T follicular helper cell (primary cell): ENCODE measurements at places on chromosomes 4 and X.
A peak's percentile ranks its signal among the peaks of the same experiment; 100 is the strongest.

DNA sequence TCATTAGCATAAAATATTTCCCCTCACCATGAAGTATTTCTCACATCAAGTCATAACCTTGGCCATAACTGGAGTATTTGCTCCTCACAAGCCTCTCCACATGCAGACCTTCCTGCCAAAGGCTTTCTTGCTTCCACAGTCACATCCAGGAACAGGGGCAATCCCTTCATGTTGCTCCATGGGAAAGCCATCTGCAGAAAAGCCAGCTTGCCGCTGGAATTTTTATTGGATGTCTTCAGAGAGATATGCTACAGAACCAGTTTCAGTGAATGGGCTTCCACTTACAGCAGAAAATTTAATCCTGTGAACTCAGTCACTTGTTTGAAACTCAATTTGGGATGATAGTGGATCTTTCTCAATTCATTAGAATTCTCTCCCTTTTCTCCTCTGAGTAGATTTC, 3.2 kb upstream of the CDKN2AIP start:
- no peak for DNase-seq

- DNase-seq, result no peak
Observed at GRCh38 chr4:163063891-163064290, 102.8 kb downstream of the NAF1 start.

DNA sequence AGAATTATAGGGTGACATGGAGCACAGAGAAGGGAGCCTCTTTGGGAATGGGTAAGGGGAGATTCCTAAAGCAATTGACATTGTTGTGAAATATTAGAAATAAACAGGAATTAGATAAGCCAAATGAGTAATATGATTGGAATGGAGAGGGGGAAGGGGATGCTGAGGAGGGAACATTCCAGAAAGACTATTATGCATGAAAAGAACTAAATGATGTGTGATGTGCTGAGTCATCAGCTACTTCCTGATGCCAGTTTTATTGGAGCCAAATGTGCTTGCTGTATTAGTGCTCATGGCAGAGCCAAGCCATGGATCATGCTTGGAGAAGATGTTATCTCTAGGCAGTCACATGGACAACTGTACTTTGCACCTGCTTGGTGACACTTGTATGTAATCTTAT, 189.0 kb upstream of the HCCS start:
- no peak for DNase-seq

- no peak for DNase-seq
Observed at GRCh38 chr4:88226143-88226542, 58.2 kb downstream of the PPM1K start.

DNA sequence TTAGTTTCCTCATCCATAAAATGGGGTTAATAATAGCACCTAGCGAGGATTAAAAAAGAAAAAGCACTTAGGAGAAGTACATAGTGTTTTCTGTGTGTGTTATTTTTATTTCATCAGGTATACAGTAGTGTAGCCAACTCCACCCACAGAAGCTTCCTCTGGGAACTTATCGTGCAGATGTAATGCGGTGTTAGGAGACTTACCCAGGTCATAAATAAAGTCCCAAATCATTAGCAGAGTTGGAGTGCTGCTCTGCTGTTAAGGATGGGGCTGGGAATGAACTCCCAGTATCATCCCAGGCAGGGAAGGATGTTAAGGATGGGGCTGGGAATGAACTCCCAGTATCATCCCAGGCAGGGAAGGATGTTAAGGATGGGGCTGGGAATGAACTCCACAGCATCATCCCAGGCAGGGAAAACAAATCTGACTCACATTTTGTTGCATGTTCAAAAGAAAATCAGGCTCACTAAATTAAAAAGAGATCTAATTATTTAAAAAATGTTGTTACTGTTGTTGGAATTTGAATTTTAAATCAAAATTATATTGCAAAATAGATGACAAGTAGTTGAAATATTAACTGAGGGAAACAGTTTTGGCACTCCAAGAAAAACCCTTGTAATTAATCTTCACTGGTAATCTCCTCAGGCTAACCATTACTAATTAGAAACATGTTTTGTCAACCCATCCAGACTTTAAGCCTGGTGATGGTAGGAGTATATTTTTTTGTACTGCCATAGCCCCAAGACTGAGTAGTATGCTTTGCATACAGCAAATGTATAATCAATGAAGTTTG, 10.2 kb upstream of the SFRP2 start:
- DNase-seq, result no peak

DNA sequence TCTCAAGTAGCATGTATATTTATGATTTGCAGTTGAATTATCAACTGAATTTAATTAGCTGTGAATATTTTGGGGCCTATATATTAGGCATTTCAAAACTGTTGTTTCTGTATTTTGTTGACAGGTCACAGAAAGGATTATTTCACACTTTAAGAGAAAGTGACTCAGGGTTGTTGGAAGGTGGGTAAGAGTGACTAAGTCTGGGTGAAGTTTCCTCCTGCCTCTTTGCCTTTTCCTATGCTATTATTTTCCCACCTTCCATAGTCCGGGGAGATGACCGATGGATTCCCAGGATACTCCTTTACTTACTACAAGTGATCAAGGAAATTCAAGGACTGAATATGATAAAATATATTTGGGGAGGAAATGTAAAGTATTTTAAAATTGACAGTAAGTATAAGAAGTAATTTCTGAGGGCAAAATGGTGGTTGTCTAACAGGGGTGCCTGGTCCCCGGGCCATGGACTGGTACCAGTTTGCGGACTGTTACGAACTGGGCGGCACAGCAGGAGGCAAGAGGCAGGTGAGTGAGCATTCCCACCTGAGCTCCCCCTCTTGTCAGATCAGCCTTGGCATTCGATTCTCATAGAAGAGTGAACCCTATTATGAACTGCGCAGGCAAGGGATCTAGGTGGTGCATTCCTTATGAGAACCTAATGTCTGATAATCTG, 175.5 kb upstream of the GPRIN3 start:
- DNase-seq, result no peak

GRCh38 chr4:6372649-6373525, 99.5 kb downstream of the PPP2R2C start:
- no peak for DNase-seq

- no peak for DNase-seq
Observed at GRCh38 chr4:44861756-44862155, 135.4 kb upstream of the GNPDA2 start.

GRCh38 chr4:147590249-147590920, 26.8 kb upstream of the TMEM184C start:
- DNase-seq, result peak; percentile 10

DNA sequence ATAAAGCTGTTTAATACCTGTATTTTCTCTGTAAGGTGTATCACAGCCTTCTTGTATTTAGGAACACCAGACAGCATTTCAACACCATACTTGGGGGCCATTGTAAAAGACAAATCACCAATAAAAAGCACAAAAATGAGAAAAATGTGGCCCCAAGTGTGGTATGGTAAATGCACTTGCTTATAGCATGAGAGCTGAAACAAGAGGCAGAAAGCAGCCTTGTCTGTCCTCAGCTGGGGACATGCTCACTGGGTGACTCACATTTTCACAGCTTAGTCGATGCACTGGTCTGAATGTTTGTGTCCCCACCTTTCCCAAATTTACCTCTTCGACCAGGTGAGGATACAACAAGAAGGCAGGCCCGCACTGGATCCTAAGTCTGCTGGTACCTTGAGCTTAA, 639.7 kb upstream of the AGA start:
- DNase-seq, result no peak

DNA sequence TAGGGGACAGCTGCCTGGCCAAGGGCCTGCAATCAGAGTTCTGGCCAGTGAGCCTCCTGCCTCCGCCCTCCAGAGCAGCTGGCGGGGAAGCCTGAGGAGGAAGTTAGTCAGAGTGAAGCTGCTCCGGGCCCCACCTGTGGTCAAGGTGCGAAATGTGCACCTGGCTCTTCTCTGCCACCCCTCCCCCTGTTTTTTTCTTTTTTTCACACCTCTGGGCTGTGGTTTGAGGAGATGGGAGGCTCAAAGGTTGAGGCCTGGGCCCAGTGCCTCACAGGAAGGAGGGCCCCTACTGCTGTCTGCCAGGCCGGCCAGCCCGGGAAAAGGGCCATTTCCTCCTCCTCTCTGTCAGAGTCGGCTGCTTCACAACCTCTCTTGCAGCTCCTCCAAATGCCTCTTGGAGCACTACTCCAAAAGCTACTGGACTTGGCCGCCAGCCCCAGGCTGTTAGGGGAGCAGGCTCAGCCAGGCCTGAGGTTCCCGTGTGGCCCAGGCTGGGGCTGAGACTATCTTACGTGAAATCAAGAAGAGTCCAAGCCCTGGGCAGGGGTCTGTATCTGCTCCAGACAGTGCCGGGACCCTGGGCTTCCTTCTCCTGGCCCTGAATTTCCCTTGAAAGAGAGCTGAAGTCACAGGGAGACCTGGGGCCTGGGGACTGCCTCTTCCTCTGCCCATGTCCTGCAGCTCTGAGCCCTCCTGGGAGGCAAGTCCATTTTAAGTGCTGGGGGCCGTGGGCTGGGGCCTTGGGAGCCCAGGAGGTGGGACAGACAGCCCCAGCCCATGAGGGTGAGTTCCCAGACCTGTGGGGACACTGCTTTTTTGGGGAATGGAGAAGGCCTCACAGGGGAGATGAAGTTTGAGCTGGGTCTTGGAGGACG, 4.5 kb upstream of the CXCR3 start:
- peak; percentile 48 for DNase-seq

DNA sequence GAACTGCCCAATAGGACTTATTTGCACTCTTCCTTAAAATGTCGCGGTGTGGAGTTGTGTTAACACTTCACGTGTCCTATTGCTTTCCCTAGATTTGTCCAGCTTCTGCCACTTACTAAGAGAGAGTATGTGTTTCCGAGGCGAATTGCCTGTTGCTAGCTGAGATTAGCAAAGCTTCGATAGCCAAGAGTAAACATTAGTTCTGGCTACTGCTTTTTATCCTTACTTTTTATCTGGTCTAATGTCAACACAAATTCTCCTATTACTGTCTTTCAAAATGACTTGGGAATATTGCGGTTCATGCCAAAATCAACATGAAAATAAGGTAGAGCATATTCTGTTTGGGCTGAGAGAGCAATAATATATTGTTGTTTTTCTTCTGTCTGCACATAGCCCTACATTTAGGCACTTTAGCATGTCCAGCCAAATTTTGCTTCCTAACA, 90.4 kb upstream of the VEGFC start:
- no peak for DNase-seq

DNA sequence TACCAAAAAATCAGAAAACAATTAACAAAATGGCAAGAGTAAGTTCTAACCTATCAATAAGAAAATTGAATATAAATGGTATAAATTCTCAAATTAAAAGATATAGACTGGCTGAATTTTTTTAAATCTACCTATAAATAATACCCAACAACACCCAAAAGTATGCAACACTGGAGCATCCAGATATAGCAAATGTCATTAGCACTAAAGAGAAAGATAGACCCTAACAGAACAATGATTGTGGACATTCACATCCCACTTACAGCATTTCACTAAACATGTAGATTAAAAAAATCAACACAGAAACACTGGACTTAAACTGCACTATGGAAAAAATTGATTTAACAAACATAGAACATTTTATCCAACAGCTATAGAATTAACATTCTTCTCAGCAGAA, 673.0 kb upstream of the GRID2 start:
- DNase-seq, result no peak

DNA sequence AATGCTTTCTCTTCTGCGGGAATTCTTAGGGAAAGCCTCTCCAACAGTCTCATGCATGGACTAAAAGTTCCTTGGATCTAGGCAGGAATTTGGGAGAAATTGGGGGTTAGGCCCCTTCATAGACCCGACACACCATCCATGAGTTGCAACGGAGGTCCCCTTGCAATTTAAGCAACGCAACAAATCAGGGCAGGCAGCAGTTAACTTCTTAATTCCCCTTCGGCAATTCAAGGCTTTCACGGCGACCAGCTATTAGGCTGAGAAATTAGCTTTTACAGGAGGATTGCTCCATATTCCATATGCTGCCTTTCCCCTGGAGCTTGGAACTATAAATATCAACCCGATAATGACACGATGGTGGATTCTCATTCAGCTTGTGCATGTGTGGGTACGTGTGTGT, 241.0 kb downstream of the SHOX start:
- no peak for DNase-seq

DNA sequence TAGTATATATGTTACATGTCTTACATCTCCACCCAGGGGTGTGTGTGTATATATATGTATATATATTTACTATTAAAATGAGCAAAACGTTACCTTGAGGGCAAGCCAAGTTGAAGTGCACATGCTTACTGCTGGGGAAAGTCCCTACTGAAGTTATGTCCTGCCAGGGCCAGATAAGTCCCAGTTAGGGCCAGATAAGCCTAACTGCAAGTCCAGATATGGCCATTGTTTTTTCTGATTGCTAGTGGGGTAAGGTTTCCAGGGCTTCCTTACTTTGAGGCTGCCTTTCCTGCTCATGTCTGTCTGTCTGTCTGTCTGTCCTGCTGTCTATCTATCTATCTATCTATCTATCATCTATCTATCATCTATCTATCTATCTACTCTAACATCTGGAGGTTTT, 19.3 kb upstream of the ZNF81 start:
- no peak for DNase-seq

- DNase-seq, result no peak
Observed at GRCh38 chrX:19515615-19516105, 352 bp upstream of the MAP3K15 start.

DNA sequence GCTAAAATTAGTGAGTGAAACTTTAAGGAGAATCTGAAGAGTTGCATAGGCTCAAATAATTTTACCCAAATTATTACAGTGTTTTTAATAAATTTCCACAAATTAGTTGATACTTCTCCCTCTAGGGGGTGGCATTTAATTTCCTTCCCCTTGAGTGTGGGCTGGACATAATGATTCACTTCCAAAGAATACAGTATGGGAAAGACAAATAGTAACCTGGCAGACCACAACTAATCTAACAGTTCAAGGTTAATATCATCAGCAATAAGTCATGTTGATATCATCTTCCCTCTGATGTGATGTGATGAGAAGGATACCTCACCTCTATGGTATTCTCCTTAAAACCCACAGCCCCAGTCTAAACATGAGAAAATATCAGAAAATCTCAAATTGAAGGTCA, 15.5 kb downstream of the PFKFB1 start:
- no peak for DNase-seq

DNA sequence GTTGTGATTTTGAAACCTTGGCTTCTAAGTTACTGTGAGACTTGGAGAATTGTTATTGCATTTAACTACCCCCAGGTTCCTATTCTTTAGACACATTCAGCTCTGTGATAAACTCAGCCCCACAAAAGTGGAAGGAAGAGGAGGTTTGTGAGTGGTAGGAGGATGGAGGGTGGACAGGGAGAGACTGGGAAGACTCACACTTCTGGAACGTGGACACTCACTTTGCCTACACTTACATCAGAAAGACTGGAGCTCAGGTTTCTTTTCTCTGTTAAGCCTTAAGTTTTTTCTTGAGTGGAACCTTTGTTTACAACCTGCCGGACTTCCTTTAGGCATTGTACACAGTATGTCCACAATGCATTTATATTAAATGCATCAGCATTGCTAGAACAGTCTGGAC, 99.0 kb downstream of the AREG start:
- no peak for DNase-seq

DNA sequence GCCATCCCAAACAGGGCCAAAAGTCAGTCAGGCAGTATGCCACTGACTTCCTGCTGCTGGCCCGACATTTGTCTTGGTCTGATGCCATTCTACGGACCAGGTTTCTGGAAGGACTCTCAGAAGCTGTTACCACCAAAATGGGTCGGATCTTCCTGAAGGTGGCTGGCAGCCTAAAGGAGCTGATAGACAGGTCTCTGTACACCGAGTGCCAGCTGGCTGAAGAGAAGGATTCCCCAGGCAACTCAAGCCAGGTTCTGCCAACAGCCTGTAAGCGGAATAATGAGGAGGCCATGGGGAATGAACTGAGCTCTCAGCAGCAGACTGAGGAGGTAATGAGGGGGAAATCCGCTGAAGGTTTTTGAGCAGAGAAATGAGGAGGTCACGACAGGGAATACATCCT, 95.7 kb downstream of the RTL9 start:
- no peak for DNase-seq

GRCh38 chr4:76194325-76194724, 19.3 kb downstream of the SCARB2 start:
- DNase-seq, result no peak
